ENCODE measurements at places on chromosomes 3 and 15. TPM values are rescaled to one million over a fixed set of nuclear protein-coding genes. Genes with fewer than 3 reads are reported as not detected.

GRCh38 chr3:105101603-105102002 is 265.1 kb upstream of the ALCAM start:
- no peak for DNase-seq

- no peak for DNase-seq
Observed at GRCh38 chr3:185851046-185851445, 26.2 kb upstream of the IGF2BP2 start.

The RYR3 gene
- polyA plus RNA-seq, result 16.9 TPM

The COL7A1 gene
- polyA plus RNA-seq, result 21.6 TPM

GRCh38 chr15:48940508-48940907 is 23.2 kb downstream of the SHC4 start:
- DNase-seq, result no peak

DNA sequence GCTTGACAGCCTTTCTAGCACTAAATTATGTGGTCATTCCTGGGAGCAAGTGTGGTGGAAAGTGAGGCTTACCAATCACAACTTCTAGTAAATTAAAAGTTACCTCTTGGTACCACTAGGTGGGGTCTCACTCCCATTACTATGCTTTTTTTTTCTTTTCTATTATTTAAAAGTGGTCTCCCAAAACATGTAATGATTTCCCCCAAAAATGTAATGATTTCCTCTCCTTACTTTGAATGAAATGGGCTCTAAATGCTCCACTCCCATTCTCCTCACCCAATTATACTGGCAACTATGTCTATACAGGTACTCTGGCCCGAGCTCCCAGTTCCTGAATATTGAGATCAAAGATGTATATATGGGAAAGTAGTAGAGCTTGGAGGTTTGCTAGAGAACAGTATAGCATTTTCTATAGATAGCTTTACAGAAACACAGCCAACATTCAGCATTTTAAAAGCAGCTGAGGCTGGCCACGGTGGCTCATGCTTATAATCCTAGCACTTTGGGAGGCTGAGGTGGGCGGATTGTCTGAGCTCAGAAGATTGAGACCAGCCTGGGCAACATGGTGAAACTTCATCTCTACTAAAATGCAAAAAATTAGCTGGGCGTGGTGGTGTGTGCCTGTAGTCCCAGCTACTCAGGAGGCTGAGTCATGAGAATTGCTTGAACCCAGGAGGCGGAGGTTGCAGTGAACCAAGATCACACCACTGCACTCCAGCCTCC is 70.9 kb downstream of the DCUN1D1 start:
- peak; percentile 14 for DNase-seq

Data from left kidney (tissue), 8 donors.